ENCODE measurements at places on chromosomes 6 and 20. TPM values are rescaled to one million over a fixed set of nuclear protein-coding genes. Genes with fewer than 3 reads are reported as not detected.

- no peaks in the 10 kb centered on the region for H3K4me1 ChIP-seq
- no peaks in the 10 kb centered on the region for H3K27me3 ChIP-seq
- DNase-seq, result no peak
Measured at GRCh38 chr6:85245004-85245403, 204.9 kb upstream of the NT5E start.

GRCh38 chr6:138996524-138996923 is 8.5 kb upstream of the REPS1 start:
- H3K4me1 ChIP-seq, result no peaks in the 10 kb centered on the region
- DNase-seq, result peak; percentile 65
- no peak overlapping the region for H3K27ac ChIP-seq
- no peaks in the 10 kb centered on the region for H3K27me3 ChIP-seq

GRCh38 chr20:31485450-31486339 is 10.6 kb downstream of the REM1 start:
- H3K4me3 ChIP-seq, result no peak overlapping the region
- peak; percentile 49 for DNase-seq
- H3K4me1 ChIP-seq, result no peaks in the 10 kb centered on the region
- no peaks in the 10 kb centered on the region for H3K36me3 ChIP-seq
- H3K27me3 ChIP-seq, result no peaks in the 10 kb centered on the region
- H3K27ac ChIP-seq, result peak overlapping the region; percentile 22

DNA sequence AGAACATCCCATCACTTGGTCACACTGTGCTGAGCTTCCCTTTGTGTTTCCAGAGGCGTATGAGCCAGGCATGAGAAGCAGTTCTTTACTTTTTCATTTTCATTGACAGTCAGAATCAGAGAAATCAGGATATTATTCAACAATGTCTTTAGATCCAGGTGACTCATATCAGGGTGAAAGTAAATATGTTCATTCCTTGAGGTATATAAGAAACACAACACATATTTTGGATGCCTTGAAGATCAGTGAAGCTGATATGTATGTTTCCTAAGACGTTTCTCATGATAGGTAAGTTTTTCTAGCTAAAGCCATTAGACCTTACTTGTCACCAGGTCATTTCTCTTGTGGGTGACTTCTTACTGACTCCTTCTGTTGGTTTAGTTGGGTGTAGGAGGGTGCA is 505.6 kb downstream of the CDH26 start:
- H3K4me1 ChIP-seq, result no peaks in the 10 kb centered on the region
- no peak for DNase-seq
- no peaks in the 10 kb centered on the region for H3K36me3 ChIP-seq
- no peaks in the 10 kb centered on the region for H3K27me3 ChIP-seq
- H3K4me3 ChIP-seq, result no peak overlapping the region

GRCh38 chr6:52566853-52567279 is 10.0 kb downstream of the TRAM2 start:
- no peaks in the 10 kb centered on the region for H3K4me1 ChIP-seq
- DNase-seq, result no peak
- H3K27ac ChIP-seq, result no peak overlapping the region
- no peak overlapping the region for H3K4me3 ChIP-seq
- H3K27me3 ChIP-seq, result no peaks in the 10 kb centered on the region

GRCh38 chr20:32685541-32686529 is 12.1 kb upstream of the C20orf203 start:
- no peak for DNase-seq
- no peaks in the 10 kb centered on the region for H3K36me3 ChIP-seq
- H3K4me1 ChIP-seq, result no peaks in the 10 kb centered on the region
- H3K27me3 ChIP-seq, result no peaks in the 10 kb centered on the region
- no peak overlapping the region for H3K4me3 ChIP-seq
- H3K27ac ChIP-seq, result no peak overlapping the region

DNA sequence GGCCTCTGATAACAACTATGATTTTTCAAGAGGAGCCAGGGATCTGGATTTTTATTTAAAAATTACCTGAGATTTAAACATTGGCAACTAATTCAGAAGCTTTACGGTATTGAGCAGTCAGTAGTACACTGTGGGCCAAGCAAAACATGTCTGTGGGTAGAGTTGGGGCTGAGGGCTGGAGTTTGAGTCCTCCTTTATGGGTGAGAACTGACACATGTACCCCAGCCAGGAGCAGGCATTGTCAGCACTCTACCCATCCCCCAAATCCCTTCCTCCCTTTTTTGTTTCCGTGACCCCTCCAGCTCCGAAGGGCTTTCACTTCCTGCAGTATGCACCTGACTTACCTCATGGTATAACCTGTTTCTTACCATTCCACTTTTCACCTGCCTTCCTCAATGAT is 131.4 kb downstream of the SNX5 start:
- DNase-seq, result no peak
- H3K27me3 ChIP-seq, result no peaks in the 10 kb centered on the region
- H3K4me3 ChIP-seq, result no peak overlapping the region
- no peak overlapping the region for H3K27ac ChIP-seq
- H3K36me3 ChIP-seq, result no peaks in the 10 kb centered on the region
- peaks cover 11% of the 10 kb centered on the region for H3K4me1 ChIP-seq

SYNE1 gene
- 24.4 TPM for polyA plus RNA-seq

IRAK1BP1 gene
- 2.4 TPM for polyA plus RNA-seq

ANKEF1 gene
- 3.1 TPM for polyA plus RNA-seq

GRCh38 chr6:169884158-169884557 is 132.7 kb downstream of the ERMARD start:
- no peaks in the 10 kb centered on the region for H3K4me1 ChIP-seq
- H3K36me3 ChIP-seq, result no peaks in the 10 kb centered on the region
- no peaks in the 10 kb centered on the region for H3K27me3 ChIP-seq
- H3K27ac ChIP-seq, result no peak overlapping the region

TULP1 gene
- polyA plus RNA-seq, result 0.28 TPM

ENPP4 gene
- polyA plus RNA-seq, result 2.8 TPM

FAM162B gene
- polyA plus RNA-seq, result 0.95 TPM

DNA sequence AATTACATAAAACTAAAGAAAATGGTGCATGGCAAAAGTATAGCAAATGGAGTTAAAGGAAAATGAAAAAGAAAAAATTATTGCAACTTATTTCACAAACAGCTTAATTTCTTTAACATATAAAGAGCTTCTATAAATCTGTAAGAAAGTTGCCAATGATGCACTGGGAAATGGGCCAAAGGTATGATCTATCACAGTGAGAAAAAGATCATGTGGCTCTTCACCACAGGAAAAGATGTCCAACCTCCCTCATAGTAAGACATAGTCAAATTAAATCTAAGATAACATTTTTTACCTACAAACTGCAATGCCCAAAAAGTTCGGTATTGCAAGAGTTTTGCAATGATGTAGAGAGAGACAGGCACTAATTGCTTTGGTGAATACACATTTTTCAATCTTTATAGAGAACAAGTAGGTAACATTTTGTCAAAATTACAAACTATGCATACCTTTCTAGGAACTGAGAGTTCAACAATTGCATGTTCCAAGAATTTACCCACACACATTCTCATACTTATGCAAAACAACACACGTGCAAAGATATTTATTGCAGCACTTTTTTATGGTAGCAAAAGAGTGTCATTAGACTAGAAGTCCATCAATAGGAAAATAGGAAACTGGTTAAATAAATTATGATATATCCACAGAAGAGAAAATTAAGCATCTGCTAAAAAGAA is 372.6 kb downstream of the QKI start:
- no peak for DNase-seq
- no peaks in the 10 kb centered on the region for H3K36me3 ChIP-seq
- H3K27ac ChIP-seq, result no peak overlapping the region
- H3K27me3 ChIP-seq, result no peaks in the 10 kb centered on the region

GRCh38 chr20:39717936-39718335 is 755.8 kb downstream of the DHX35 start:
- no peak overlapping the region for H3K4me3 ChIP-seq
- H3K27me3 ChIP-seq, result no peaks in the 10 kb centered on the region
- H3K4me1 ChIP-seq, result no peaks in the 10 kb centered on the region
- DNase-seq, result no peak

Data from pancreas (tissue), 10 donors.